ENCODE measurements at places on chromosomes 3 and 15.

DNA sequence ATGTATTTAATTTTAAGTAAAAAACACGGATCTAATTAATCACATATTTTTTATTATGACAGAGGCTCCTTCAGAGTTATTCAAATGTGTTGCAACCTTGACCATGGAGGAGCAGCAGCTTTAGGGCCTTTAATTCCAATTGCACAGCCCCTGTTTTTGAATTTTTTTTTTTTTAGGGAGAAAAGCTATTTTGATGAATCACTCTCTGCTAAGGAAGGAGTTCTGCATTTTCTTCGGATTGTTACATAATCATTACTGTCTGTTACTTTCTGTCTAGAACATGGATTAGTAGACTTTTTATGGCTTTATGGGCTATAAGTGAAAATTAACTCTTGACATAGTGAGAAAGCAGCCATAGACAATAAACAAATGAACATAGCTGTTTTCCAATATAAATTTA, 90.8 kb downstream of the MCTP2 start:
- DNase-seq = no peak

- DNase-seq = no peak
Measured at GRCh38 chr3:49699281-49699979, 10.1 kb downstream of the RNF123 start.

- no peak for DNase-seq
Measured at GRCh38 chr15:73006523-73006922, 45.7 kb upstream of the NEO1 start.

GRCh38 chr3:53773611-53774368, 72.4 kb downstream of the CHDH start:
- no peak for DNase-seq

DNA sequence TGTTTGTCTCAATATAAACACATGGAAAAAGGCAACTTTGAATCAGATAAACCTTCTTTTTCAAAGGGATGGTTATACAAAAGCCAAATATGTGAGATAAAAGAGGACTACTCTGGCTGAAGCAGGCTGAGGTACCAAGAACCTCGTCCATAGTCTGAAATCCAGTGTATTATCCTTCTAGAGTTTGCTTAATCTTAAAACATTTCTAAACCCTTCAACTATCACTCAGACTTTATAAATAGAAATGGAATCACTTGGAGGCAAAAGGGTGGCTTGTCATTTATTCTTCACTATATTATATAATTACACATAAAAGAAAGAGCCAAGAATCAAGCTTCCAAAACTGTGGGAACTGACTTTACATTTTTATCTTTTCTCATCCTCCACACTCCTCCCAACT, 303.6 kb downstream of the PLCL2 start:
- no peak for DNase-seq

DNA sequence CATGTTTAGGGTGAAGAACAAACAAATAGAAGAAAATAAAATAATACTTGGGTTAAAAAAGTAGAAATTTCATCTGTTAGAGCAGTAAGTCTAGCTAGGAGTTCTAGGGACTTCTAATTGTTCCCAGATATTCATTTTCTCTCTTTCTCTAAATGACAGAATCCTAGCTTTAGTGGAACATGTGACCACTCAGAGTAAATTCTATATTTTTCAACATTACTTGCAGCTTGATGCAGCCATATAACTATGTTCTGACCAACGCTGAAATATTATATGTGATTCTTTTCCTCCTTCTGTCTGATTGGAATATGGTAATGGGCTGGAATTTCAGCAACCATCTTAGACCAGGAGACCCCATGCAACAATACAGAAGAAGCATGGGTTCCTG, 8.1 kb downstream of the PTX3 start:
- DNase-seq = no peak

GRCh38 chr15:77392762-77393470, 27.0 kb downstream of the PEAK1 start:
- DNase-seq = no peak

DNA sequence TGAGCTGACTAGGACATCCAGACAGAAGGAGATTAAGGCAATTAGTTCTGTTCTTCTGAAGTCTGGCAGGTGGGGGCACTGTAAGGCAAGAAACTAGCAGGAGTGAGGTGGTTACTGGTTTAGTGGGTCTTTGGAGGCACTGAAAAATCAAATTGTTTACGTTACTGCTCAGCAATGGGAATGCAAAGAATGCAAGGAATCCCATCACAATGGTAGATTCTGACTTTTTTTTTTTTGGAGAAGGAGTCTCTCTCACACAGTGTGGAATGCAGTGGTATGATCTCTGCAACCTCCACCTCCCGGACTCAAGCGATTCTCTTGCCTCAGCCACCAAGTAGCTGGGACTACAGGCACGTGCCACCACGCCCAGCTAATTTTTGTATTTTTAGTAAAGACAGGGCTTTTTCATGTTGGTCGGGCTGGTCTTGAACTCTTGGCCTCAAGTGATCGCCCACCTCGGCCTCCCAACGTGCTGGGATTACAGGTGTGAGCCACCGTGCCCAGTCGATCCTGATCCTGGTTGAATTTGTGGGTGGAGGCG, 16.4 kb downstream of the FAM107A start:
- no peak for DNase-seq

DNA sequence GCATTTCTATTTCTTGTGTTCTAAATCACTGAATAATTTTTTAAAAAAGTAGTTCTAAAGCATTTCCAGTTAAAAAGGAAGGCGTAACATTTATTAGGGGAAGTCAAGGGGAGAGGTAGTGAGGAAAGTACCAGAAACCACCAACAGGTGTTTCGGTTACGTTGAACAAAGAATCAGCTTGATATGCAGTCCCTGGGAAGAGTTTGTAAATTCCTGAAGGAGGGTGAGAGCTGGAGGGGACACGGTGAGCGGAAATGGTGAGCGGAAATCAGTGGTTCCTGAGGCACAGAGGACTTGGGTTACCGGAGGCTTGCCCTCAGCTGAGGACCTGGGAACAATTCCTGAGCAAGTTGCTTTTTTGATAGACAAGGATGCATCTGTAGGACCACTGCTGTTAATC, 17.8 kb downstream of the MAP2K1 start:
- no peak for DNase-seq

DNA sequence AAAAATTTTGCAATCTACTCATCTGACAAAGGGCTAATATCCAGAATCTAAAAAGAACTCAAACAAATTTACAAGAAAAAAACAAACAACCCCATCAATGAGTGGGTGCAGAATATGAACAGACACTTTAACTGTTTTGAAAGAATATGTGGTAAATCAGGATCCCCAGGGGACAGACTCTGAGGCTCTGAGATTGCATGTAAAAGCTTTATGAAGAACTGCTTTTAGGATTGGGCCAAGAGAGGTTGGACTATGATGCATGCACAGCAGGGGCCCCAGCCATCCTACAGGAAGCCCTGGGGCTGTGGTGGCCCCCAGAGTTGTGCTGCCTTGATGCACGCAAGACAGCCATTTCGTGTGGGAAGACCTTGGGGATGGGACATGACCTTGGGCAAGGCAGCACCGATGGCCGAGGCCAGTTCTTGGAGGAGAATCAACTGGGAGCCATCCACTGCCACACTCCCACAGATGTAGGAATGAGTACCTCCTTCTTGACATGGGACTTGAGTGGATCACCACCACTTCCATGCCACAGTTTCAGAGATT, 298.1 kb upstream of the THBS1 start:
- no peak for DNase-seq

DNA sequence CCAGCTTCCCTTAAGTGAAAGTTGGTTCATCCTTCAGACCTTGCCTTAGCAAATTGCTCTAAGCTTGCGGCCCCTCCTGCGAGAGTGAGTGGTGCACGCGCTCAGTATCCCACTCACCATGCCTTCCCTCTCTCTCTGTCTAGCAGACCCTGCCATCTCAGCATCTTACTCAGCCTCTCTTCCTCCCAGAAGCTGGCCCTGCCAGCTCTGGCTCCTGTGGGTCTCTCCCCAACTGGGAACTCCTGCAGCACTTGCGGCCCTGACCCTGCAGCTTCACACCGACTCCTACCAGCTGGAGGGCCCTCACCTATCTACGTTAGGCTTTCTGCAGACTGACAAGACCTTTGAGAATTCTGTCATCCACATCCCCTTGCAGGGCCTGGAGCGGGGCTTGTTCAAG, 286.1 kb upstream of the TLE3 start:
- no peak for DNase-seq

GRCh38 chr3:113585720-113586119, 53.4 kb downstream of the SIDT1 start:
- no peak for DNase-seq

GRCh38 chr3:113485161-113485609, 29.8 kb downstream of the SPICE1 start:
- no peak for DNase-seq

GRCh38 chr3:25046911-25047771, 380.9 kb upstream of the RARB start:
- no peak for DNase-seq

DNA sequence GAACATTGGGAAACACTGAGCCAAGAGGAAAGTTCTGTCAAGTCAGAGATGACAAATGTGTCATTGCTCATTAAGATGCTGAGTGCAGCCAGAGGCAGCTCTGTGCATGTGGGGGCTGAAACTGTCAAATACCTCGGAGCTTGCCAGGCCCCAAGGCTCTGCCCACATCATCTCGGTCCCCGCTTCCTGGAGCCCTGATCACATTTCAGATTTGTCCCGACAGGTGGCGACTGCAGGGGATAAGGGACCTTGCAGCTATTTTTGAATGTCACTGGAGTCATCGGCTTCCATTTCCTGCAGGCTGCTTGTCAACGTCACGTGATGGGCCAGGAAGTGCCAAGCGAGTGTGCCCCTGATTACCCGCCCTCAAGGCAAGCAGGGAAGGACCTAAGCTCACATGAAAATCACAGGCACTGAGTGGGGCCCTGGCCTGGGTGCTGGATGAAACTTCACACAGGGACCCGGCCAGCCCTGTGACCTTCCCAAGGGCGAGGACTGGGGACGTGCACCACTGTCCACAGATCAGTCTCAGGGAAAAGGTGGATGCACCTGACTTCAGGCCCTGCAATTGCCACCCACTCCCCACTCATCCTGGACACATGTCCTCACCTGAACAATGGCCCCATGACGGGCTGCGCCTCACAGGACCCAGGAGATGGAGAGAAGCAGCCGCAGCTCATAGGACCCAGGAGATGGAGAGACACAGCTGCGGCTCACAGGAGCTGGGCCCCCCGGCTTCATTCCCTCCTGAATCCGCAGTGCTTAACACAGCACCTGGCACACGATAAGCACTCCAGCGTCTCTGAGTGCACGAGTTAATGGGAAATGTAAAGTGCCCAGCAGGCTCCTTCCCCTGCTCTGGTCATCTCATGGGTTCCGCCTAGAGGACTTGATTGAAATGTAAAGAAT, 73.4 kb downstream of the NUP210 start:
- DNase-seq = no peak

DNA sequence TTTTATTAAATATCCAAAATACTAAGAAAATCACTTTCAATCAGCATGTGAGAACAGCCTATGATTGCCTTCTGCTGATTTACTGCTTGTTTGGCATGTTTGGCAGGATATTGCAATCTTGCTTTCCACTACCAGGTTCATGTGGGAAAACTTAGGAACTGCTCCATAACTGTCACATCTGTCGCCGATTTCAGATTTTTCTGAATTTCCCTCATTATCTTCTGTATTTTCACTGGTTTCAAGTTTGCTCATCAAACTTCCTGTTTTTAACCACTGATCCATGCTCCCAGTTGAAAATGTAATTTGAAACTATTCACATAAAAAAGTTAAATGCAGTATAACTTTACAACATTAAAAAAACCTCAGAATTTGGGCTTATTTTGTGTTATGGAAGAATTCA, 93.0 kb downstream of the NFKBIZ start:
- no peak for DNase-seq

- DNase-seq = no peak
Measured at GRCh38 chr3:188788621-188789081, 383.1 kb upstream of the TPRG1 start.

DNA sequence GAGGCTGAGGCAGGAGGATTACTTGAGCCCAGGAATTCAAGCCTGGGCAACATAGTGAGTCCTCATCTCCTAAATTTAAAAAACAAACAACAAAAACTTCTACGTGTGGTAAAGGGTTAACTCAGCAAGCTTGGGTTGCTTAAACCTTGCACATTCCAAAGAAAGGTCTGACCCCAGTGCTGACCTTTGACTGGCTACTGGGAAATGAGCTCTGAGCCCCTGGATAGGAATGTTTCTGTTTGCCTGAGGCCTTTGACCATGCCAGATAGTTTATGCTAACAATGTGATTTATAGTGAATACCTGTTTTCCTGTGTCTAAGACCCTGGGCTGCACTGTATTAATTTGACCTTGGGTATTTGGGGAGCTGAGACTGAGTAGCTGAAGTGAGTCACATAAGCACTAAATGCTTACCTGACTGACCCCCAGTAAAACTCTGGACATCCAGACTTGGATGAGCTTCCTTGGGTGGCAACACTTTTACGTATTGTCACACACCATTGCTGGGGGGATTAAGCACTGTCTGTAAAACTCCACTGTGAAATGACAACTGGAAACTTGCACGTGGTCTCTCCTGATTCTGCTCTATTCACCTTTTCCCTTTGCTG, 20.7 kb downstream of the TCAIM start:
- no peak for DNase-seq

DNA sequence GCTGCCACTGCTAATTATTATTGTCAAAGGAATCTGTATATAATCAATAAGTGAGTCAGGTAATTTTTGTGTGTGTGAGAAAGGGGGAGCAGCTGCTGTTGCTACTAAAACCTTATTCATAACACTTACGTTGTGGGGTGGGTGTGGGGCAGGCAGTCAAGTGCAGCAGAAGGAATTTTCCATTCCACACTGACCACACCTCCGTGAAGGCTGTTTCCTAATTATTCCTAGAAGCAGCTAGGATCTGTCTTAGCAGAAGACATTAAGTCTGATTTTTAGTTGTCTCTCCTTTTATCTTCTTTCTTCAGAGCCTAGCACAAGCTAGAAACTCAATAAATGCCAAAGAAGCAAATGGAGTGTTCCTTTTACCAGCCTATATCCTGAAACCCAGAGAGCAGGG, 4.0 kb upstream of the U2SURP start:
- no peak for DNase-seq

DNA sequence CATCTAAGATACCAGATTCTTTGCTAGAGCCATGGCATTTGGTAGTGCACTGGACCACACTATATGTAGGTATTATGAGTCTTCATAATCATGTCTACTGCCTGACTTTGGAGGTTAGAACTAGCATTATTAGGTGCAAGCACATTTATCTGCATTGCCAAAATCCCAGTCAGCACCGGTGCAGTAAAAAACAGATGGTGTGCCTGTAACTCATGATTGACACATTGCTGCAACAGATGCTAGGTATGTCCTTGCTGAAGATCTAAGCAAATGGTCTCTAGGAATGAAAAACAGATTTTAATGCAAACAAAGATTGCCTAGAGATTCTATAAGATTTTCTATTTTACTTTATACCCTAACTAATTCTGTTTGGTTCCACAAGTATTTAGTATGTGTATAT, 47.7 kb downstream of the MYO5A start:
- peak; percentile 45 for DNase-seq

- DNase-seq = no peak
Measured at GRCh38 chr15:92612891-92613290, 42.7 kb downstream of the FAM174B start.
